NCI-H2081 treated with DMSO at 0.1 percent for 48 hours (cell line): ENCODE measurements at places on chromosomes 1 and 21.

GRCh38 chr1:78533527-78533926, 42.8 kb downstream of the PTGFR start:
- no peak for DNase-seq

- no peak for DNase-seq
These were observed 23.8 kb downstream of the SERINC2 start for GRCh38 chr1:31436596-31437432.

DNA sequence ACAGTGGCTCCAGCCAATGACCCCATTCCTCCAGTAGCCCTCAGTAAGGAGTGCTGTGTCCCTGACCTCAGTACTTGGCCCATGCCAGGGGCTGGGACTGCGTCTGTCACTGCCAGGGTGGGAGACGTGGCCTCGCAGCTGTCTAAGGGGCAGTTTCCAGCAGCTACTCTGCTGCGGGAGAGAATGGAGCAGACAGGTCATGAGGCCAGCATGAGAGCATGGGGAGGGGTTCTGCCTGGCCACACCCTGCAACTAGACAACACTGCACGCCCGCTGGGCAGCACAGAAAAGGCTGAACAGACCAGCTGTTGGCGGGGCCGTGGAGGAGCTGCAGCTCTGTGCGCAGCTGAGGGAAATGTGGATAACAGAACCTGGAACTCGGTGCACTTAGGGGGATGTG, 91.6 kb upstream of the COL6A1 start:
- no peak for DNase-seq

- DNase-seq = no peak
These were observed 12.0 kb upstream of the RHOU start for GRCh38 chr1:228723287-228723686.

DNA sequence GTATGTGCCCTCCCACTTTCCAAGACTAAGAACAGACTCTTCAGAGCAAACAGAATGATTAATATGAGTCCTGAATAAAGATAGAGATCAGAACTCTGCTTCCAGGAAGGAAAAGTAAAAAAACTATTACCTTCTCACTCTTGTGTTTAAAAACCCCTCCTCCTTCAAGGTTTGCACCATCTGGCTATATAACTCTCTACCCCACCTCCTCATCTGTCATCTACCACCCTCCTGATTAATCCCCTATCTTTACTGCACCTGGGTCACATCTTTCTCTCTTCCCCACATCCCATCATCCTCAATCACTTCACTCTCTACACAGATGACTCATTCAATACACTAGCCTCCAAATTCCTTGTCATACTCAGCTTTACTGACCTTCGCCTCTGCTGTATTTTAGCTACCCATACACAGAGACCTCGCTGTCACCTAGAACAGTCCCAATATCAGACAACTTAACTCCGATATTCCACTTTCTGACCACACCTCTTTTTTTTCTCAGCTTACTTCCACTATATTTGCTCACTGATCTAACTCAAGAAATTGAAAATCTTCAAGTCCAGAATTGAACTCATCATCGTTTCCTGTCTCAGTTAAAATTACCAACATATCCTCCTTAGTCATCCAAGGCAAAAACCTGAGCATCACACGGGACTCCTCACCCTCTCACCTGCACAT, 3.7 kb downstream of the SCMH1 start:
- no peak for DNase-seq

GRCh38 chr1:44849575-44850132, 6.6 kb upstream of the PTCH2 start:
- no peak for DNase-seq

DNA sequence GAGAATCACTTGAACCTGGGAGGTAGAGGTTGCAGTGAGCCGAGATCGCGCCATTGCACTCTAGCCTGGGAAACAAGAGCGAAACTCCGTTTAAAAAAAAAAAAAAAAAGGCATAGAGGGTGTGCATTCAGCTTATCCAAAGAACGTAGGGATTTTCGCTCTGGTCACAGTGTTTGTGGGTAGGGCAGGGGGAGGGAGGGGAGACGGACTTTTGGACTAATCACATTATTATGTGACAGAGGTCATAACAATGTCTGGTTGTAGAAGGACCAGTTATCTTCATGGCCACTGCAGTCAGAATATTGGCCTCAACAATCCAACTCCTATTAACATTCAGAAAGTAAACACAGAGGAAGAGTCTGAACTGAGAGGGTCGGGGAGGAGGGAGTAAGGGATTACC, 25.7 kb downstream of the RHOU start:
- no peak for DNase-seq

DNA sequence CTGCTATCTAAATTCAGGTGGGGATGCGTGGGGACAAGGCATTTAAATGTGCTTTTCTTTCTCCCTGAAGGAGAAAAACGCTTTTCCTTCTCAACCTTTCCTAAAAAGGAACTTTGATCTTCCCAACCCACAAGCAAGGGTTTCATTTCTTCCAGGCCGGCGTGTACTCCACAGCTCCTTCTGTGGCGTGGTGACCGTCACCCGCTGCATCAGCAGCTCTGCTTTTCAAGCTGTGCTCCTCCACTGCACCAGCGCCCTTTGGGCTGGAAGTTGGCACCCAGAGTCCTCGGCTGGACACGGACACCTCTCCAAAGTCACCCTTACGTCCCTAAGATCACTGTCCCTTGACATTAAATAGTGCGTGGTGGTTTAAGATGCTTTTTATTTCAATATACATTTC, 54.3 kb downstream of the PEX14 start:
- DNase-seq = no peak

GRCh38 chr1:7899741-7900140, 40.9 kb downstream of the TNFRSF9 start:
- DNase-seq = no peak

DNA sequence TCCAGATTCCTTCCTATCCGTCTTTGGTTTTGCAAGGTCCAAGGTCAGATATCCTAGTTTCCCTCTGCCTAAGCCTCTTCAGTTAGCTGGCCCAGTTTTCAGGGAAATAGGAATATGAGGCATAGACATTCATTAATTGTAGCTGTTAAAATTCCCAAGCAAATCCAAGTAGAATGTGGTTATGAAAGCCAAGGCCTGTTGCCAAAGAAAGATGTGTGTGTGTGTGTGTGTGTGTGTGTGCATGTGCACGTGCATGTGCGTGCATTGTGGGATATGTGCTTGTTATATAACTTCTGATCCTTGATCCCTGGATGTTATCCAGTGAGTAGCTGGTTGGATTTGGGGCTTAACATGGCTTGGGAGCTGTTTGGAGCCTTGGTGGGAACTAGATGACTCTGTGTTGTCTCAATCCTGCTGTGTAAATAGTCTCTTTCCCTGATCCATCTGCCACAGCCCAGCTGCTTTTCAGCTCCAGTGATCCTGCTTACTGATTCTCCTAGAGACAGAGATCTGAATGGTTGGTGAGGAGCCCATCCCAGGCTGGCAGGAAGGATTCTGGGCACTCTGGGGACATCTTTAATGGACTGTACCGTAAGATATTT, 70.6 kb upstream of the GCLM start:
- DNase-seq = no peak

DNA sequence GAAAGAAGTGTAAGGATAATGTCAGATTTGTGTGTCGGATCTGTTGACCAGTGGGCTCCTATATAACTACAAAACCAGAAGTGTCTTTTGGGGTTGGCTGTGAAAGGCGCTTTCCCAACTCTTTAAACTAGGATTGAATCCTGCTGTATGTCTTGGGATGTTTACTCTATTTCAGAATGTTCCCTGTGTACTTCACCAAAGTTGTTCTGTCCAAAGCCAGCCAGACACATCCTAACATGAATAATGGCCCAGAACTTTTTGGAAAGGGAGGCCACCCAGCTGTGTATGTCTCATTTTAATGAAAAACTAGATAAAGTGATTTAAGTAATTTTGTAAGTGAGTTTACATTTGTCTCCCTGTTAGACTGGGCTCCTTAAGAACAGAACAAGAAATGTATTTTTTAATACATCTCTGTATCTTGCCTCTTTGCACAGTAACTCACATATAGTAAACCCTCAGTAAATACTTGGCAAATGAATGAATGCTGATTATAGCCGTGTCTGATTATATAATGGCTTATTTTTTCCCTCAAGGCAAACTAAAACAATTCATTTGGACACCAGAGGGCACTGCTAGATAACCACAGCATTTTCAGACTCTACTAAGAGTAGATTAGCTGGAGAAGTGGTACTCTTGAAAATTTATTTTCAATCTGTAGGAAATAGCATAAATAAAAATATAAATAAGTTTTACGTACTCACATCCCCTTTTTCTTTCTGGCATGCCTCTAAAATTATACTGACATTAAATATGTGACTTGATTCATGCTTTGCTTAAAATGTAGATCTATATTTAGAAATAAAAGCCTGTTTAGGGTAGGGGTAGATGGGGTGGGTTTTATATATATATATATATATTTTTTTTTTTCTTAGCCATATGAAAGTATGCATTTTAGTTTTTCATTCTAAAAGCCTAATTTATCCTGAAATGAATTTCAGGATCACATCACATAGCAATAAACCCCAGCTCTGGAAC, 23.8 kb downstream of the TSEN15 start:
- peak; percentile 38 for DNase-seq

DNA sequence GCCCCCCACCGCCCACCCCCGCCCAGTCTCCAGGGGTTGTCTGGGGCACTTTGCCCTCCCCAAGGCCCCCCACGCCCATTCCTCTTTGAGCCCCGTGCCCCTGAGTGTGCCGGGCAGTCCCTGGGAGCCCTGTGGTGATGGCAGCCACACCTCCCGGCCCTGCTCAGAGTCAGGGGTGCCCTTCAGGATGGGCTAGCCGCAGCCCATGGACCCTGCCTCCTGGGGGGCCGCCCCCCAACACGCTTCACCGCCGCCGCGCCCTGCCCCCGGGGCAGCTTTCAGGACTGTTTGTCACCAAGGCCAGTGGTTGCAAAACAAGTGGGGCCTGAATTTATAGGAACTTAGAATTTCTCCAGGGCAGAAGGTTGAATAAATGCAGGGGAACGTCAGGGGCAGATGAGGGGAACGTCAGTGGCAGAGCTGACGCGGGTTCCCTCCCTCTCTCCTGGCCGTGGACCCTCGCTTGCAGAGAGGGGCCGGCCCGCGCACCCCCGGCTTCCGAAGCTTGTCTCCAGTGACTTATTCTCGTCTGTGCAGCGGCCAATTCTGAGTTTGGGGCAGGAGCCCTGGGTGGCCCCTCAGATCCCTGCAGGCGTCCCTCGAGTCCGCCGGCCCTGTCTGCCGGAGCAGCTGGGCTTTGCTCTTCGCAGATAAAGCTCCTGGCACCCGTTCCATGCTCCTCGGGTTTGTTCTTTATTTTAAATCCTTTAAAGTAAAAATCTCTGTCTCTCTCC, 41.2 kb upstream of the ADARB1 start:
- DNase-seq = no peak

DNA sequence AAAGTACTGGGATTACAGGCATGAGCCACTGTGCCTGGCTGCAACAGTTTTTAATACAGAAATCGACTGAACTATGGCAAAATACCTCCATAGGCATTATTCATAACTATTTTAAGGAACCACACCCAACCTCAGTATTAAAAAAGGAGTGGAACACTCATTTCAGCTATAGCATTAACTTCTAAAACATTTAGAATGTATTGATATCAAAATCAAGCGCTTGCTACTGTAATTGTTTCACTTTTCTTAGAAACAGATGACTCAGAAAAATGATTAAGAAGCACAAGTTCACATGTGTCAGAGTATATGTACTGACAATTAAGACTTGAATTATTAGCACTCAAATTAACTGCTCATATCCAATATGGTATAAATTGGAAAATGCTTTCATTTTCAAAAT, 15.1 kb downstream of the AIDA start:
- DNase-seq = no peak

GRCh38 chr1:64038965-64039364, 164.5 kb upstream of the UBE2U start:
- DNase-seq = no peak

GRCh38 chr1:41416552-41417334, 55.5 kb downstream of the FOXO6 start:
- no peak for DNase-seq

GRCh38 chr1:52037402-52037814, 3.8 kb upstream of the KTI12 start:
- DNase-seq = no peak

GRCh38 chr1:28535180-28535579, 17.7 kb upstream of the TRNAU1AP start:
- no peak for DNase-seq

GRCh38 chr1:200951016-200951415, 56.3 kb downstream of the INAVA start:
- DNase-seq = no peak

DNA sequence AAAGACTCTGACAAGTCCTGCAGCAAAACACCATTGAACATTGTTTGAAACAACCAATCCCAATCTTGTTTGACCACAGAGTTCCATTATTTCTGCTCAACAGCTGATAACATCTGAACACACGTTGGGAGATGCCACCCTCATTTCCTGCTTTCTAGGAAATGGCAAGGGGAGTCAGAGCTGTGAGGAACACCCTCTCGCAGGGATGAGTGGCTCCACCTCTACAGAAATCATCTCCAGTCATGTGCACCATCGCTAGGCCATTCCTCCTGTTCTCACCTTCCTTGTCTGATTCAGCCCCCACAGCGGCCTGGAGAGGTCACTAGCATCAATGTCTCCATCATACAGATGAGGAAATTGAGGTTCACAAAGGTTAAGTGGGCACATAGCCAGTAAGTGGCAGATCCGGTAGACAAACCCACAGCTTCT, 22.4 kb upstream of the RUNX3 start:
- no peak for DNase-seq

DNA sequence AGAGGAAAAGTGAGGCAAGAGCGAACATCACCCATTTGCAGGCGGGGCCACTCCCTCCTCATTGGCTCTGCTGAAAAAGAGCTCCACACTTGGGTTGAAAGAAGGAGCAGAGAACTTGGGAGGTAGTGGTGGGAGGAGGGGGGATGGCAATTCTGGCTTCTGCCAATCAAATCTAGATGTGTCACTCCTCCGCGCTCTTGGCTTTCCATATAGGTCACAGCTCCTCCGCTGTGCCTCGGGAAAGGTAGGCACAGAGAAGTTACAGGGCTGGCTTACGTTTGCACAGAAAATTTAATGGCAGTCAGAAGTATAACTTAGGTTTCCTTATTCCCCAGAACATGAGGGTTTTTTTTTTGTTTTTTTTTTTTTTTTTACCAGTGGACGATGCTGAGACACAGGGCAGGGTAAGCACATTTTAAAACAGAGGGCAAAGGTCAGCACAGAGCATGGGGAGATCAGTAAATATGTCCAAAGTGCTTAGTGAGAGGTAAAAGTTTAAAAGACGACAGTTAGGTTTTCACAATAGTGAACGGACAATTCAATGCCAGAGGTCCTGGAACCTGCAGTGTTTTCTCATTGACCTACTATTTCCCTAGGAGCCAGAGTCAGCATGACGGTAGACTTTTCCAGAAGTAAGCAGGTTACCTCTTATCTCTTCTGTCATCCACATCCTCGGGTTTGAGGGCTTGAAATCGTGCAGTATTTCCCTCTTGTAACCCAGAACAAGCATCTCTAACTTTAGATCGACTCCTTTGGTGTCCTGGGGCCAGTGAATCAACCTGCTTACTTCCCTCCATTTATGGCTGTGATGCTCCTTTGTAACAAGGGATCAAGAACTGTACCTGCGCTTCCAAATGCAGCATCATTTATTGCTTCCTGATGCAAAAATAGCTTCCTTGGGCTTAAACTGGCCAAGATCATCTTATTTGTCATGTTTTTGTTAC, 258.9 kb upstream of the PROX1 start:
- no peak for DNase-seq

- DNase-seq = no peak
These were observed 3.1 kb downstream of the PANK4 start for GRCh38 chr1:2523191-2523890.
